ENCODE measurements at places on chromosomes 4 and X.

DNA sequence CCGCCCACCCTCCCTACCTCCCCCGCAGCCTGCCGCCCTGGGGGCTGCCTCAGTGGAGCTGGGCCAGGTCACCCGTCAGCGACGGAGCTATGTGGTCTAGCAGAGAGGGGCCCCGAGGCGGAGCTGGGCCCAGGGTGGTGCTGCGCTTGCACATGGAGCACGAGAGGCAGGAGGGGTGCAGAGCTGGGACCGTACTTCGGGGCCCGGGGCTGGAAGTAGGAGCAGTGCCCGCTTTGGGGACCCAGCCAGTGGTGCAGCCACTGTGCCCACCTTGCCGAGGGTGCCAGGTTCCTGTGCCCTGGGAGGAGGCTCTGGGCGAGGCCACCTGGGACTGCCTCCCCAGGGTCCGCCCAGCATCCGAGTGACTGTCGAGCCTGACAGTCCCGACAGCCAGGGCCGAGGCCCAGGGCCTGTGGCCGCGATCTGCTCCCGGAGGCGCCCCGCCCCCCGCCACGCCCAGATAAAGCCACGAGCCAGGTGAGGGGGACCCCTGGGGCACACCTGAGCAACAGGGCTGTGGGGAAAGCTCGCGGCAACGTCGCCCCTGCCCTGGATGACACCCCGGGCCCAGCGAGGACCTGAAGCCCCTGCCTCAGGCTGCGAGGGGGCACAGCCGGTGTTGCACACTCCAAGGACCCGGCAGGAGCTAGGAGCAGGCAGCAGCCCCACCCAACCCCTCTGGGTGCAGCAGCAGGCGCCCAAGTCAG lies 117.5 kb downstream of the DNAAF6 start:
- no peak for DNase-seq

- DNase-seq = peak; percentile 16
Observed at GRCh38 chr4:151475035-151475714, 66.2 kb downstream of the FHIP1A start.

DNA sequence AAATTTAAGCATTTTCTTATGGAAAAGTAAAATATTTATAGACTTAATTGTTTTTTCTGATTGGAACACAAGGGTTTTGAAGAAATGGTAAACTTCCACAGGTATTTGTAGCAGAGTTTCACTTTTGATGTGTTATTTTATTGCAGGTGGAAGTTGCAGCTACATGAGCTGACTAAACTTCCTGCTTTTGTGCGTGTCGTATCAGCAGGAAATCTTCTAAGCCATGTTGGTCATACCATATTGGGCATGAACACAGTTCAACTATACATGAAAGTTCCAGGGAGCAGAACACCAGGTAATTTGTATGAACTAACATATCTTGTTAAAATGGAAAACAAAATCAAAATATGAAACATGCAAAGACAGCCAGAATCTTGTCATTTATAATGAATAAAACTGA lies 117.4 kb downstream of the DIPK2B start:
- DNase-seq = no peak

GRCh38 chrX:2360731-2361130 lies 140.0 kb downstream of the DHRSX start:
- no peak for DNase-seq

- no peak for DNase-seq
Observed at GRCh38 chr4:100014616-100015015, 64.5 kb upstream of the H2AZ1 start.

GRCh38 chr4:37889849-37890800 lies 759 bp upstream of the TBC1D1 start:
- peak; percentile 75 for DNase-seq

- no peak for DNase-seq
Observed at GRCh38 chrX:42920752-42921151, 142.8 kb upstream of the PPP1R2C start.

- no peak for DNase-seq
Observed at GRCh38 chrX:37895795-37896510, 48.6 kb upstream of the DYNLT3 start.

DNA sequence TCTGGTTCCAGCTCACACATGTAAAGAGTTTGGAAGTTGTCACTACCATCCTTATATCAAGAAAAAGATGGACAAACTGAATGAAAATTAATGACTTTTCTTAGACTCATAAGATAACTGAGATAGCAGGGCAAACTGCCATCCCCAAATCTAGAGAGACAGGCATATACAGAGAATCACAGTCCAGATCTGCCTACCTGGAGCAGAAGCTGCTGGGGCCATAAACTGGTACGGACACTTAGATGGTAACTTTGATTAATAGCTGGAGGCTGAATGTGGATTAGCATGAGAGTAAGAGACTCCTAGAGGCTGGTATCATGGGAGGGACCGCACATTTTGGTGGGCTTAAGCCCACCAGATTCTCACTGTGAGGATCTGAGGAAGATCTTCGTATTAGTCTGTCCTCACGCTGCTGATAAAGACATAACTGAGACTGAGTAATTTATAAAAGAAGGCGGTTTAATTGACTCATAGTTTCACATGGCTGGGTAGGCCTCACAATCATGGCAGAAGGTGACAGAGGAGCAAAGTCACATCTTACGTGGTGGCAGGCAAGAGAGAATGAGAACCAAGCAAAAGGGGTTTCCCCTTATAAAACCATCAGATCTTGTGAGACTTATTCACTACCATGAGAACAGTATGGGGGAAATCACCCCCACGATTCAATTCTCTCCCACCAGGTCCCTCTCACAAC lies 10.8 kb upstream of the POLA1 start:
- DNase-seq = no peak

DNA sequence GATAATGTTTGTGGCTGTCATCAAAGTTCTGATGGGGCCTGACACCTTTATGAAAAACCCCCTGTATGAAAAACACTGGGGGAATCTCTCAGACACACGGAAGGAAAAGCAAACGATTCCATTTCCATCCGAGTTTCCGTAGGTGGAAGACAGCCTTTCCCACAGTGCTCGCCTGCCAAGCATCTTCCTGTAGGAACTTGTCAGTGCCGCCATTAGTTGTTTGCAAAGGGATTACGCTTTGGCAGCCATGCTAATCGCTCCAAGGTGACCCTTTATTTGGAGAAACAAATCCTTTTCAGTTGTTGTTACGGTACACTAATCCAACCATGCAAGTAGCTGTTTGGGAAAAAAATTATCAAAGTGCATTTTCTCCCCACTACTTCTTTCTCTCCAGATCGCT lies 44.4 kb upstream of the STOX2 start:
- no peak for DNase-seq
